Fibroblast of lung (primary cell): ENCODE measurements at places on chromosomes 4 and X. TPM values are rescaled to one million over a fixed set of nuclear protein-coding genes. Genes with fewer than 3 reads are reported as not detected.

The MYOZ2 gene
- 0.17 and 0.26 TPM in 2 replicates for total RNA-seq

The SCD5 gene
- 10.5 and 11.4 TPM in 2 replicates for total RNA-seq

The RAI2 gene
- total RNA-seq: 1.3 and 2.1 TPM in 2 replicates

The RRAGB gene
- total RNA-seq: 44.4 and 57.6 TPM in 2 replicates

The POU3F4 gene
- under 0.01 TPM in 1 of 2 replicates, not detected in the other for total RNA-seq

The UGT2B15 gene
- total RNA-seq: not detected in 2 replicates

The NXF2 gene
- total RNA-seq: not detected in 2 replicates

The HMGN5 gene
- 1.5 and 1.7 TPM in 2 replicates for total RNA-seq

The ZNF518B gene
- 20.0 and 28.5 TPM in 2 replicates for total RNA-seq

The NIPAL1 gene
- total RNA-seq: under 0.01 TPM in 1 of 2 replicates, not detected in the other

GRCh38 chr4:147778942-147779341 is 47.1 kb downstream of the ARHGAP10 start:
- H3K36me3 ChIP-seq: no peaks in the 10 kb centered on the region
- no peak overlapping the region for H3K27ac ChIP-seq
- H3K4me1 ChIP-seq: no peaks in the 10 kb centered on the region
- no peaks in the 10 kb centered on the region for H3K27me3 ChIP-seq
- no peak for DNase-seq
- H3K4me3 ChIP-seq: no peak overlapping the region

GRCh38 chr4:85826060-85826678 is 351.2 kb downstream of the ARHGAP24 start:
- no peak overlapping the region for H3K4me3 ChIP-seq
- DNase-seq: peak; percentile 80
- H3K4me1 ChIP-seq: peaks cover 8% of the 10 kb centered on the region
- H3K36me3 ChIP-seq: no peaks in the 10 kb centered on the region

DNA sequence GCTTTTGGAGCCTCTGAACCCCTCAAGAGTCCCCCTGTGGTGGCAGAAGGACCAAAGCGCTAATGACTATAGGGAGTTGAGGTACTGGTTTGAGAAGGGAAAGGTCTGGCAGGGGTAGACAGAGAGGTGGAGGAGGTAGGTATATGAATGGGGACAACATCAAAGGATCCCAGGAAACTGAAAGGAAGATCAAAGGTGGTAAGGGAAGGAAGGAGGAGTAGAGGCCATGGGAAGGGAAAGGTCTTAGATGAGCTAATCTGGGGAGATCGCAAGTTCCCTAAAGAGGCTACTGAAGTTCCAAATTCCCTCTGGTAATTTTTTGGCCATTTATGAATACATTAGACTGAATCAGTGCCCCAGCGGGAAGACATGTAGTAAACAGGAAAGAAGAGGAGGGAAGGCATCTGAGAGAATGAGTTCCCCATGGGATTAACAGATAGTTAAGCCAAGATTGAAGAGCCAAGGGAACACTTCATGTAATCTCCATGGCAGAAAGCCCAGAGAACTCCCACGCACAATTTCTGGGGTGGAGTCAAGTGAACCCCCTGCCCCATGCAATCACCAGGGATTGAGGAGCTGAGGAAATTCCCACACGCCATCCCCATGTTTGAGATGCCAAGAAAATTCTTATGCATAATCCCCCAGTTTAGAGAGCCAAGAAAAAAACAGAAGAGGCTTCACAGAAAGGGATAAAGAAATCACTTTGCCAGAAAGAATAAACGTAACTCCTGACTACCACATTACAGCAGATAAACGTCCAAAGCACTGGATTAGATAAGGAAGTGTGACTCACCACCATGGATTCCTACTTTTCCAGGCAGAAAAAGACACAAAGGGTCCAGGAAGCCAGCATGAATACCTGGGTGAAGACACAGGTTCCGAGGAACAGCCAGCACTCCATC is 25.8 kb downstream of the ZNF630 start:
- H3K27me3 ChIP-seq: no peaks in the 10 kb centered on the region
- no peak overlapping the region for H3K4me3 ChIP-seq
- DNase-seq: peak; percentile 36
- H3K4me1 ChIP-seq: peaks cover 3% of the 10 kb centered on the region
- H3K27ac ChIP-seq: peak overlapping the region; percentile 20

- H3K4me3 ChIP-seq: no peak overlapping the region
- no peak overlapping the region for H3K27ac ChIP-seq
- no peaks in the 10 kb centered on the region for H3K27me3 ChIP-seq
- peak; percentile 42 for DNase-seq
- H3K36me3 ChIP-seq: no peaks in the 10 kb centered on the region
- no peaks in the 10 kb centered on the region for H3K4me1 ChIP-seq
Observed at GRCh38 chr4:89708903-89709421, 128.0 kb downstream of the SNCA start.

GRCh38 chr4:155506745-155507144 is 130.0 kb upstream of the MAP9 start:
- H3K4me3 ChIP-seq: no peak overlapping the region
- H3K27ac ChIP-seq: no peak overlapping the region
- H3K27me3 ChIP-seq: no peaks in the 10 kb centered on the region
- DNase-seq: peak; percentile 48

DNA sequence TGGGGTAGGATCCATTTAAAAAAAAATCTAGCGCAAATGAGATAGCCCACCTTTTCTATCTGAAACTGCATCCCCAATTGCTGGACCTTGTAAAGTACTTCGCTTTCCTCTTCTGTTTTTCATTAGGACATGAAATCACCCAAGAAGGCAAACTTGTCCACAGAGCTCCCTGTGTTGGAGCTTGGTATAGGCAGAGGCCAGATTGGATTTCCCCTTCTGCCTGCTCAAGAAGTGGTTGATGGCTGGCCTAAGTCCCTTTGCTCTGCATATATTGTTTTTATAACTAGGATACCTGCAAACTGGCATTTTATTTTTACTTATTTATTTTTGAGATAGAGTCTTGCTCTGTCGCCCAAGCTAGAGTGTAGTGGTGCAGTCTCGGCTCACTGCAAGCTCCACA is 28.4 kb downstream of the RNF4 start:
- H3K4me1 ChIP-seq: no peaks in the 10 kb centered on the region
- no peak for DNase-seq
- H3K27me3 ChIP-seq: no peaks in the 10 kb centered on the region
- peaks cover 17% of the 10 kb centered on the region for H3K36me3 ChIP-seq

- no peak overlapping the region for H3K4me3 ChIP-seq
- H3K4me1 ChIP-seq: no peaks in the 10 kb centered on the region
- no peak for DNase-seq
- H3K27me3 ChIP-seq: no peaks in the 10 kb centered on the region
- no peak overlapping the region for H3K27ac ChIP-seq
Observed at GRCh38 chrX:19721726-19722370, 165.6 kb downstream of the SH3KBP1 start.

GRCh38 chr4:2256781-2257191 is 5.1 kb downstream of the MXD4 start:
- H3K4me1 ChIP-seq: peaks cover 11% of the 10 kb centered on the region
- peaks cover 16% of the 10 kb centered on the region for H3K36me3 ChIP-seq
- no peak overlapping the region for H3K27ac ChIP-seq
- DNase-seq: no peak
- no peak overlapping the region for H3K4me3 ChIP-seq

DNA sequence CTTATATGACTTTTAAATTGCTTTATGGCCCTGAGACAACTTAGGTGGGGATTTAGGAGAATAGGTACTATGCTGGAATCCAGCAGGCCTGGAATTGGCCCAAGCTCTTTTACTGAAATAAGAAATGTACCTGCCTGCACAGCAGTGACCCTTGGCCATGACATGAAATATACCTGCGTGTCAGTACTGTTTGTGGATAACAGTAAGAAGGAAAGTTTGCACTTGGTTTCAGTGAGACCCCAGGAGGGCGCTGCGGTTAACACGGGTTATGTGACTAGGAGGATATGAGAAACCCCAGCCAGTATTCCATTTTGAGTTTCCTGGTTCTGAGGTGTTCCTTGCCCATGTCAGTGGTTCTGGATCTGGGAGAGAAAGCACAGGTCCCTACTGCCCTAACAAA is 5.3 kb downstream of the MTM1 start:
- no peaks in the 10 kb centered on the region for H3K36me3 ChIP-seq
- H3K4me3 ChIP-seq: no peak overlapping the region
- no peaks in the 10 kb centered on the region for H3K4me1 ChIP-seq
- no peak overlapping the region for H3K27ac ChIP-seq

GRCh38 chrX:25941559-25942250 is 196.4 kb upstream of the MAGEB18 start:
- no peaks in the 10 kb centered on the region for H3K4me1 ChIP-seq
- peak; percentile 5 for DNase-seq
- H3K27me3 ChIP-seq: no peaks in the 10 kb centered on the region
- H3K36me3 ChIP-seq: no peaks in the 10 kb centered on the region

- H3K27me3 ChIP-seq: no peaks in the 10 kb centered on the region
- H3K36me3 ChIP-seq: no peaks in the 10 kb centered on the region
- DNase-seq: no peak
Observed at GRCh38 chr4:102037566-102037965, 247.0 kb downstream of the BANK1 start.

GRCh38 chrX:81278616-81279015 is 76.7 kb downstream of the SH3BGRL start:
- no peak for DNase-seq
- H3K36me3 ChIP-seq: no peaks in the 10 kb centered on the region
- H3K27me3 ChIP-seq: no peaks in the 10 kb centered on the region
- no peaks in the 10 kb centered on the region for H3K4me1 ChIP-seq
- no peak overlapping the region for H3K4me3 ChIP-seq

- DNase-seq: no peak
- H3K4me3 ChIP-seq: no peak overlapping the region
- H3K27ac ChIP-seq: no peak overlapping the region
Observed at GRCh38 chrX:45502396-45502795, 301.7 kb upstream of the DIPK2B start.

DNA sequence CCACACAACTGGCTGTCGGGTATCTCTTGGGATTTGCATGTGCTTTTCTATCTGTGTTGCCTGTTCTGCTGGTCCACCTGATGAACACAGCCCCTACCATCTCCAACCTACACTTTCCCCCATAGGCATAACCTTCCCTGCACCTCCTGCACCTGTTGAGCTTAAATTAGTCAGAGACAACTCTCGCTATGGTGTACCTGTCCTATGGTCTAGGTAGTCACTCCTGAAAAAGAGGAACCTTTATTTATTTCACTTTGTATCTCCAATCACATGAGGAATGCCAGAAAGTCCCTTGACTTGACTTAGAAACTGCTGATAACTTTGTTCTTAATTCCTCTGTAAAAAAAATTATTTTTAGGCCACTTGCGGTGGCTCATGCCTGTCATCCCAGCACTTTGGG is 338.1 kb downstream of the DHRSX start:
- H3K4me3 ChIP-seq: no peak overlapping the region
- DNase-seq: no peak
- no peak overlapping the region for H3K27ac ChIP-seq

- H3K4me3 ChIP-seq: no peak overlapping the region
- H3K4me1 ChIP-seq: no peaks in the 10 kb centered on the region
- no peak for DNase-seq
- no peaks in the 10 kb centered on the region for H3K27me3 ChIP-seq
- H3K27ac ChIP-seq: no peak overlapping the region
Observed at GRCh38 chr4:185192059-185192458, 11.7 kb downstream of the CFAP97 start.

DNA sequence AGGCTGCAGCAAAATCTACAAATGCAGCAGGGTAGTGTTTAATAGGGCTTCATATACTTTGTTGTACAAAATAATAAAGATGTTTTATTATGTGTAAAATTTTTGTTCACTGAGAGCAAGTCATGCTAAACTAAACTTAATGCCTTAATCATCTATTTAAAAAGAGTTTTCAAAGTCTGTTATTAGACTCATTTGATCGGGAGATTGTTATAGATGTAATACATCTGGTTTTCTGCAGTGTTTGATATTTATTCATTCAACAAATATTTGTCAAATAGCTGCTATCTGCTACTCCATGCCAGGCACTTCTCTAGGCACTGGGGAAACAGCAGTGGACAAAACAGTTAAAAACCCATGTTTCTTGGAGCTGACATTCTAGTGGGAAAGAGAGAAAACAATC is 233.6 kb downstream of the FMR1NB start:
- H3K4me3 ChIP-seq: no peak overlapping the region
- no peak for DNase-seq
- no peaks in the 10 kb centered on the region for H3K27me3 ChIP-seq
- H3K36me3 ChIP-seq: no peaks in the 10 kb centered on the region
- no peak overlapping the region for H3K27ac ChIP-seq
- no peaks in the 10 kb centered on the region for H3K4me1 ChIP-seq

GRCh38 chrX:49066690-49067089 is 7.1 kb downstream of the PRAF2 start:
- peaks cover 2% of the 10 kb centered on the region for H3K36me3 ChIP-seq
- H3K4me1 ChIP-seq: no peaks in the 10 kb centered on the region
- no peak for DNase-seq
- no peak overlapping the region for H3K27ac ChIP-seq
- no peaks in the 10 kb centered on the region for H3K27me3 ChIP-seq
- H3K4me3 ChIP-seq: no peak overlapping the region

DNA sequence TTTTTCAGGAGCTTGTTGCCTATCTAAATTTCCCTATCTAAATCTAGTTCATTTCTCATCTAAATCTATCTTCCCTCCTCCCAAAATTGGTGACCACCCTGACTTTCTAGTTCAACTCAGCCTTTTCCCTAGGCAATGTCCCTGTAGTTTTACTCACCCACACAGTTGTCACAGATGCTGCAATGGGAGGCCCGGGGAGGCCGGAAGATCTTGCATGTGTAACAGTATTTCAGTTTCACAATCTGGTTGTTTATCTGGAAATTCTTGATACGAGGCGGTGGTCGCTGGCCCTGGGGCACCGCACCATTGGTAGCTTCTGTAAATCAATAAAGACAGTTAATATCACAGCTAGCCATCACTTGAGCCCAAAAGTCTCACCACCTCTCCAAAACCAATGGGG is 20.2 kb downstream of the ZDHHC9 start:
- H3K4me3 ChIP-seq: no peak overlapping the region
- no peaks in the 10 kb centered on the region for H3K36me3 ChIP-seq
- no peak for DNase-seq
- no peaks in the 10 kb centered on the region for H3K4me1 ChIP-seq

- no peak overlapping the region for H3K27ac ChIP-seq
- DNase-seq: peak; percentile 66
- no peaks in the 10 kb centered on the region for H3K36me3 ChIP-seq
- H3K4me3 ChIP-seq: peak overlapping the region; percentile 41
- H3K4me1 ChIP-seq: no peaks in the 10 kb centered on the region
Observed at GRCh38 chr4:130563185-130563888, 1467.4 kb downstream of the C4orf33 start.

GRCh38 chr4:146310319-146311021 is 96.1 kb downstream of the REELD1 start:
- H3K27me3 ChIP-seq: no peaks in the 10 kb centered on the region
- H3K27ac ChIP-seq: no peak overlapping the region
- H3K36me3 ChIP-seq: no peaks in the 10 kb centered on the region
- H3K4me1 ChIP-seq: no peaks in the 10 kb centered on the region
- H3K4me3 ChIP-seq: no peak overlapping the region
- DNase-seq: no peak
